NCI-H1105 treated with DMSO at 0.1 percent for 48 hours (cell line): ENCODE measurements at places on chromosomes 16 and 17.
A peak's percentile ranks its signal among the peaks of the same experiment; 100 is the strongest.

DNA sequence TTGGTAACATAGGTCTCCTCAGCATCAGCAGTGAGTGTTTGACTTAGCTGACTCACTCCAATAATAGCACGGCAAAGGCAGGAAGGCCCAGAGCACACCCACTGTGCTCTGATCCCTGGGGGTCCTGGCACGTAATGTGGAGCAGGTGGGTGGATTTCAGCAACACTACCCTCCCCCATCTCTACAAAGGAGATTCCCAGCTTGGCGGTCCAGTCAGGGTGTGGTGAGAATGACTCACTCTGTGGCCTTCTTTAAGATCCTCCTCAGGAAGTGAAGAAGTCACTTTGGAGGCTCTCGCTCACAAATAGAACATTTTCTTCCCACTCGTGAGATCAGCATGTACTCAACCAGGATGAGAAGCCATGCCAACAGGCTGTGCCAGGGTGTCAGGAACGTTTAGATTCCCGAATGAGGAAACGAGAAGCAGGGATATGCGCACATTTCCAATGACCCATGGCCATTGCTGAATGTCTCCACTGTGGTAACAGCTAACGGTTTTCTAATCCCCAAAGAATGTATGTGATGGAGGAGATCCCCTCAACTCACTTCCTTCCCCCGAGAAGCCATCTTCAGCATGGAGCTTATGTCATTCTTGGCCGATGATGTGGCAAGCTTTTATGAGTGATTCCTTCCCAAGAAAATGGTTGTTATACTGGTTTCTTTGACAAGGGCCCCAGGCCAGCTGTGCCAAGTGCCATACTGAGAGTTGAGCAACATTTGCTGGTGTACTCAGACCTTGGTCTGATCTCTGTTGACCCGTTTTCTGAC, 365.2 kb downstream of the C16orf95 start:
- DNase-seq: no peak

- DNase-seq: no peak
Observed at GRCh38 chr16:81873843-81874752, 95.0 kb downstream of the PLCG2 start.

GRCh38 chr16:56192635-56192945, 1.3 kb downstream of the GNAO1 start:
- DNase-seq: peak; percentile 25

DNA sequence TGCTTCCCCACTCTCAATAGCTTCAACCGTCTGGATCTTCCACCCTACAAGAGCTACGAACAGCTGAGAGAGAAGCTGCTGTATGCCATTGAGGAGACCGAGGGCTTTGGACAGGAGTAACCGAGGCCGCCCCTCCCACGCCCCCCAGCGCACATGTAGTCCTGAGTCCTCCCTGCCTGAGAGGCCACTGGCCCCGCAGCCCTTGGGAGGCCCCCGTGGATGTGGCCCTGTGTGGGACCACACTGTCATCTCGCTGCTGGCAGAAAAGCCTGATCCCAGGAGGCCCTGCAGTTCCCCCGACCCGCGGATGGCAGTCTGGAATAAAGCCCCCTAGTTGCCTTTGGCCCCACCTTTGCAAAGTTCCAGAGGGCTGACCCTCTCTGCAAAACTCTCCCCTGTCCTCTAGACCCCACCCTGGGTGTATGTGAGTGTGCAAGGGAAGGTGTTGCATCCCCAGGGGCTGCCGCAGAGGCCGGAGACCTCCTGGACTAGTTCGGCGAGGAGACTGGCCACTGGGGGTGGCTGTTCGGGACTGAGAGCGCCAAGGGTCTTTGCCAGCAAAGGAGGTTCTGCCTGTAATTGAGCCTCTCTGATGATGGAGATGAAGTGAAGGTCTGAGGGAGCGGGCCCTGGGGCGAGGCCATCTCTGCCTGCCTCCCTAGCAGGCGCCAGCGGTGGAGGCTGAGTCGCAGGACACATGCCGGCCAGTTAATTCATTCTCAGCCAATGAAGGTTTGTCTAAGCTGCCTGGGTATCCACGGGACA, 11.1 kb upstream of the CLEC18A start:
- DNase-seq: no peak

- no peak for DNase-seq
Observed at GRCh38 chr17:71519285-71519684, 601.5 kb upstream of the SOX9 start.

- DNase-seq: no peak
Observed at GRCh38 chr17:67364847-67365737, 1.3 kb downstream of the PSMD12 start.

DNA sequence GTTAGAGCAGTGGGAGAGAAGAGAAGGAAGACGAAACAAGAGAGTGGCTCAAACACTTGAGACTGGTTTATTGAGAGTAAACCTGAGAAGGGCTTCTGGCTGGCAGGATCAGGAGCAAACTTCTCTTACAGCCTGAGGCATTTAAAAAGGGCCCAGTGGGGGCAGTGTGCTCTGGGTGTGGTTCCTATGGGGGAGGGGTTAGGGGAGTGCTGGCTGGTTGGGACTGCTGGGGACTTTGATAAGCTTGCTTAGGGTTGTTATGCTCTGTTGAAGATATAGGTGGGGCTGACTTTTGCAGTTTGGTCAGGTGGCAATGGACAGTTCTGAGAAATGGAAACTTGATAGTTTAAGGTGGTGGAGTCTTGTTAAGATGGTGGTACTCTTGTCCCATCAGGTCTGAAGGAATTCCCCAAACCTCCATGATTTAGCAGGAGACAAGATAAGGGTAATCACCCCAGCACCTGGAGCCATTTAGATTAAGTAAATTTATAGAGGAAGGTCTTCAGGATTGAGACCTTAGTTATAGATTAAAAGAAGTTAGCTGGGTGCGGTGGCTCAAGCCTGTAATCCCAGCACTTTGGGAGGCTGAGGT, 79.3 kb downstream of the EMP2 start:
- DNase-seq: no peak

GRCh38 chr17:34606763-34607162, 27.4 kb downstream of the TMEM132E start:
- DNase-seq: no peak

DNA sequence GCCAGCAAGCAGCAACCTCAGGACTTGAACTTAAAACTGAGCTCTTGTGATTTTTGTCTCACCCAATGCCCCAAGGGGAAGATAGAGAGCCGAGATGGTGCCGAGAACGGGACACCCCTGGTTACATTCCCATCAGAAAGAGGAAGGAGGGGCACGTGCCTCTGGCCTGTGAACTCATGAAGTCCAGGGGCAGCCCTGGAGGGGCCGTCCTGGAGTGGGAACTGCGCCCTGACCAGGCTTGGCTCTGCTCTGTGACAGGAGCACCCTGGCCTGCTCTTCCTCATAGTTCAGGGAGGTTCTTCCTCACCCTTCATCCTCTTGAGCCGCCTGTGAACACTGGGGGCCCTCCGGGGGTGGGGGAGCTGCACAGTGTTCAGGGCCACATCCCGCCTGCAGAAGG, 130.3 kb upstream of the FOXF1 start:
- DNase-seq: no peak

- DNase-seq: no peak
Observed at GRCh38 chr17:50653738-50654137, 19.1 kb downstream of the ABCC3 start.

DNA sequence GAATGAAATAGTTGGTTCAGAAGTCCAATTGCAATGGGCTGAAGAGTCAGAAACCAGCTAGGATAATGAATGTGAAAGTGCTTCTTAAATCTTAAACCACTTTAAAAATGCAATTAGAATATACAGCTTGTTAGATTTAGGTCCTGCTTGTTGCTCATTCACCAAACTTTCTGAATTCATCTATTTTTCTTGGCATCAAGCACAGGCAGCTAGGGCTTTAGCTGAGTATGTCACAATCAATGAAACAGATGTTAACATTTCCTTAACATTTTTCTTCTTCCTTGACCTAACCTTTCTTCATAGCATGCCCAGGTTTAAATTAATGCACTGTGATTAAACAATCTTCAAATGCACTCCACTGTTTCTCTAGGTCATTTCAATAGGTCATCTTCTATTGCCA, 14.4 kb downstream of the KIF2B start:
- no peak for DNase-seq

DNA sequence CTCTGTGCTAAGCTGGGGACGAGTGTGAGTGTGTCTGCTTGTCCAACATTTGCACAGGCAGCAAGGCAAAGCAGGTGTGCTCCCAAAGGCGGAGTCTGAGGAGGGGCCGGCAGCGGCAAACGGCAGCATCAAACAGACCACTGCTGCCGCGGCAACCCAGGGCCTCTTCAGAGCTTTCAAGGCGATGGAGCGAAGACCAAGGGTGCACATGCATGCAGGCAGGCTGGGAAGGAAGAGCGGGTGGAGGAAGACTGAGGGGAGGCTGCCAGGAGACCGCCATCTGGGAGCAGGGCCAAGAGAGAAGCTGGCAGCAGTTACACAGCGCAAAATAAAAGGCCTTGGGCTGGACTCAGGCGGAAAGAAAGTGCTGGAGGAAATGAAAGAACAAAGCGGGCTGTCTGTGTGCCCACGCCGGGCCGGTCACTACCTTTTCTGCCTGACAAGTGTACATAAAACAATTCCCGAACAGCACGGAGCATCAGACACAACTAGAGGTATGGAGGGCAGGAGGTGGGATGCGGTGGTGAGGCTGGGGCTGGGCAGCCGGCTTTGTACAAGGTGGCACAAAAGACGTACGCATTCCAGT, 8.5 kb downstream of the TIMM22 start:
- DNase-seq: peak; percentile 68

DNA sequence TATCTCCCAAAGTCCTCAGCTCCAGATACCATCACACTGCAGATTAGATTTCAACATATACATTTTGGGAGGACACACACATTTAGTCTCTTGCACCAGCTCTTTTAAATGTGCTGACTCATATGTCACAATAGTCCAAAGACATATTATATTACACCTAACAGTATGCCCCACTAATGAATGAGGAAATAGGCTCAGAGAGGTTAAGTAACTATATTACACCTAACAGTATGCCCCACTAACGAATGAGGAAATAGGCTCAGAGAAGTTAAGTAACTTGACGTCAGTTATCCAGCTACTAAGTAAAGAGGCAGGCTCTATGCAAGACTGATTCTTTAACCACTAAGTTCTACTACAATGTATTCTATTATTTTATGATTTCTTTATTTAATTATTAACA, 9.7 kb downstream of the IRX6 start:
- DNase-seq: no peak
